ENCODE measurements at places on chromosomes 5 and 9. TPM values are rescaled to one million over a fixed set of nuclear protein-coding genes. Genes with fewer than 3 reads are reported as not detected.

Gene LOX
- 59.1 TPM for total RNA-seq

DNA sequence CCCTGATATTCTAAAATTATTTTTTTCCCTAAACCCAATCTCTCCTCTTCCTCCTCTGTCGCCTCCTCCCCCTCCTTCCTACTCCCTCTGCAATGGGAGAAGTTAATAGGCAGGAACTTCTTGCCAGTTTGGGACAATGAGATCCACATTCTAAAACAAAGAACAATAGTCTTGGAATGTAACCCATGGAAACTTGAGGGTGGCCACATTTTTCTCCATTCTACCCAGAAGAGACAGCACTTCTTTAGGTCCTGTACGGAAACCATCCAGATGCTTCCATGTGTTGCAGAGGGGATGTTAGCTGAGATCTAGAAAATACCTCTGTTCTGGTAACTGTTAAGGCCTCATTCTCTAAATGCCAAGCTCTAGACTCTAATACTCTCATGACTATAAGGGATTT is 10.0 kb downstream of the SPARC start:
- peak overlapping the region; percentile 79 for H3K27ac ChIP-seq
- peaks cover 60% of the 10 kb centered on the region for H3K4me1 ChIP-seq
- no peaks in the 10 kb centered on the region for H3K36me3 ChIP-seq
- DNase-seq: no peak
- no peaks in the 10 kb centered on the region for H3K27me3 ChIP-seq
- H3K4me3 ChIP-seq: no peak overlapping the region

DNA sequence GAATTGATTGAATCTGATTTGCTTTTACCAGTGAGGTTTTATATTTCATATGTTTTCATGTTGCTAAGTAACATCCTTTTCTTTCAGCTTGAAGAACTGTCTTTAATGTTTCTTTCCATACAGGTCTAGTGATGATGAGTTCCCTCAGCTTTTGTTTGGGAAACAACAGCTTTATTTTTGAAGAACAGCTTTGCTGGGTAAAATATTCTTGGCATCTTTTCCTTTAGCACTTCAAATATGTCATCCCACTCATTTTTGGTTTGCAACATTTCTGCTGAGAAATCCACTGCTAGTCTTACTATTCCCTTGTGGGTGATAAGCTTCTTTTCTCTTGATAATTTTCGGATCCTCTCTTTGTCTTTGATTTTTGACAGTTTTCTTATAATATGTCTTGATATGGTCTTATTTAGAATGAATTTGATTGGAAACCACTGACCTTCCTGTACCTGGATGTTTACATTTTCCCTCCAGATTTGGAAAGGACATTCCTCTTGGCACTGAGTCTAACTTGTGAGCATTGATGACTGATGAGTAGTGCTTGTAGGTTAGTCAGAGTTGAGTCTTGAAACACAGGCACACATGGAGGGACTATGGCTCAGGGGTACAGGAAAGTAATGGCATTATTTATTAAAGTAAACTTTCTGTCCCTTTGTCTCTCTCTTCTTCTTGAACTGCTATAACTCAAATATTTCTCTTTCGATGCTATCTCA is 220.3 kb downstream of the SPATA31D1 start:
- no peaks in the 10 kb centered on the region for H3K4me1 ChIP-seq
- no peak overlapping the region for H3K27ac ChIP-seq
- H3K36me3 ChIP-seq: no peaks in the 10 kb centered on the region
- no peak overlapping the region for H3K4me3 ChIP-seq
- no peak for DNase-seq

DNA sequence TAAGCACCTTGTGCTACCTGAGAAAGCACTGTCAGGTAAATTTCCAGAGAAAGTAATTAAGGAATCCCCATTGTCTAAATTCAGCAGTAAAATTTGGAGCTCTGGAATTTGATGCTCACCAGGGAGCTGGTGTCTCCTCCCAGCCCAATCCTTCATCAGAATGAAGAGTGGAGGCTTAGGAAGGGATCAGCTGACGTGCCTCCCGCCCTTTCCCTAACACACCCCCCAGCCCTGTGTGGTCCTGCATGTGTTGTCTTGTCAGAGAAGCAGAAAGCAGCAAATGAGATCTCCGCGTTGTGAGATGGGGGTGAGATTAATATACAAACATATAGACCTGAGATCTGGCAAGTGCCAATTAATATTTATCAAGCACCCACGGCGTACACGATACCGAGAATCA is 26.9 kb upstream of the BARHL1 start:
- no peak overlapping the region for H3K4me3 ChIP-seq
- no peaks in the 10 kb centered on the region for H3K4me1 ChIP-seq

- H3K4me3 ChIP-seq: no peak overlapping the region
- H3K36me3 ChIP-seq: no peaks in the 10 kb centered on the region
- H3K27me3 ChIP-seq: no peaks in the 10 kb centered on the region
- H3K27ac ChIP-seq: no peak overlapping the region
- no peaks in the 10 kb centered on the region for H3K4me1 ChIP-seq
Observed at GRCh38 chr9:116525611-116526010, 161.5 kb upstream of the TRIM32 start.

- H3K27me3 ChIP-seq: no peaks in the 10 kb centered on the region
- H3K4me3 ChIP-seq: no peak overlapping the region
- H3K36me3 ChIP-seq: no peaks in the 10 kb centered on the region
- DNase-seq: no peak
- peak overlapping the region; percentile 7 for H3K27ac ChIP-seq
- no peaks in the 10 kb centered on the region for H3K4me1 ChIP-seq
Observed at GRCh38 chr9:71795097-71795813, 26.9 kb upstream of the CEMIP2 start.
